ENCODE measurements at places on chromosomes 6 and 20. TPM values are rescaled to one million over a fixed set of nuclear protein-coding genes. Genes with fewer than 3 reads are reported as not detected.

- DNase-seq: no peak
These were observed 10.1 kb downstream of the RTN4IP1 start for GRCh38 chr6:106619223-106619622.

The PNISR gene
- total RNA-seq: 112 TPM

- DNase-seq: no peak
These were observed 148.0 kb downstream of the DHX35 start for GRCh38 chr20:39109933-39110818.

DNA sequence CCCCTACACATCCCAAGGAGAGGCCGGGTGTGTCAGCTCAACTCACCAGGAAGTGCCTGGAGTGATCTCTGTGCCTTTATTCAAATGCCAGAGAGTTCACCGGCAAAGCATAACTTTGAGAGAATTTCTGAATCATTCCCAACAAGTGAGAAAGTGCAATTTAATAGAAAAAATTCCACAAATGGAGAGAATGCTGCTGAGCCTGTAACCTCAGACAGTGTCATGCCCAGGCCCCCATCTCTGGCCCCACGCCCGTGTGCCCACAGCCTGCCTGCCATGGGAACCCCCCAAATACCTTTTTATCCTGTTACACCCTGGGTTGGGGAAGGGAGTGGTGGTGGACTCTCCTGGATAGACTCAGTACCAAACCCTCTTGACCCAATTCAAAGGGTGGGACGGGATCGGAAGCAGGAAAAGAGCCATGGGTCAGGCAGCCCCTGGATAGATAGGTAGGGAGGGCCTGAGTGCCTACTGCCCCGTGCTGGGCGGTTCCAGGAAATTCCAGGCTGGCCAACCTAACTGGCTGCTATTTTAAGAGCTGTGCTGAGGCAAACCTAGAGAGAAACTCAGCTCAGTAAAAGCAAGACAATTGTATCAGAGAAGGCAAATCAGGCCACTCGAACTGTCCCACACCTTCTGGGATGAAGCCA is 179.0 kb upstream of the FOXA2 start:
- no peak for DNase-seq

DNA sequence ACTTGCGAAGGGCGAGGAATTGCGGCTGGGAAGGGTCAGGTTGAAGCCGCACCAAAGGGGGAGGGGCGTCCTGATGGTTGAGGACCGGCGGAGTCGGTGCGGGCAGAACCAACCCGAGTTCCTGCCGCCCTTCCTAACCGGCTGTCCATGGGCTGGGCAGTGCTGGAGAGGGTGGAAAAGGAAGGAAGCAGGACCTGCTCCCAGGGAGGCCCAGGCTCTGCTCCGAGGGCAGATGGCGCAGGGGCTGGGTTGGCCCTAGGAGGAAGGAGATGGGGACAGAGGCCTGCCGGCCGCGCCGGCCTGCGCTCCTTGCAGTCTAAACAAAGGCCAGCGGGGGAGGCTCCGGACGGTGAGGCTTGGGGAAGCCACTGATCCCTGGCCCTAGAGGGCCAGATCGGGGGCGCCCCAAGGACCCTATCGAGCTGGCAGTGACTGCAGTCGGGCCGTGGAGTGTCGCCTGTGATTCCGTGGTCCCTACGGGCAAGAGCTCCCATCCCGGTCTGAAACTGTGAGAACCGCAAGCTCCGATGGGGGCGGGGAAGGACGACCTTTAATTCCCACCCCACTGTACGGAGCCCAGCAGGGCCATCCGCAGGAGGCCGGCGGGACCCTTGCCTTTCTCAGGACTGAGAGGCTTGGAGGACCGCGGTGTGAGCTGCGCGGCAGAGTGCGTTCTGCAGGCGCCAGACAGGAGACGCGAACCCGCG is 39.4 kb downstream of the YTHDF1 start:
- DNase-seq: no peak

The CCN5 gene
- not detected for total RNA-seq

The C6orf47 gene
- total RNA-seq: 18.1 TPM

The VSX1 gene
- not detected for total RNA-seq

The FAM209B gene
- total RNA-seq: 1.2 TPM

The IPCEF1 gene
- total RNA-seq: 4.2 TPM

GRCh38 chr6:40457261-40457660 is 129.9 kb downstream of the LRFN2 start:
- no peak for DNase-seq

GRCh38 chr6:99289701-99290100 is 59.8 kb downstream of the FAXC start:
- DNase-seq: no peak

The MYMX gene
- total RNA-seq: not detected

GRCh38 chr6:156883497-156884252 is 106.5 kb downstream of the ARID1B start:
- DNase-seq: no peak

GRCh38 chr6:43865932-43866645 is 96.1 kb downstream of the VEGFA start:
- DNase-seq: no peak

- no peak for DNase-seq
These were observed 246.6 kb downstream of the GRIK2 start for GRCh38 chr6:101640131-101640530.

DNA sequence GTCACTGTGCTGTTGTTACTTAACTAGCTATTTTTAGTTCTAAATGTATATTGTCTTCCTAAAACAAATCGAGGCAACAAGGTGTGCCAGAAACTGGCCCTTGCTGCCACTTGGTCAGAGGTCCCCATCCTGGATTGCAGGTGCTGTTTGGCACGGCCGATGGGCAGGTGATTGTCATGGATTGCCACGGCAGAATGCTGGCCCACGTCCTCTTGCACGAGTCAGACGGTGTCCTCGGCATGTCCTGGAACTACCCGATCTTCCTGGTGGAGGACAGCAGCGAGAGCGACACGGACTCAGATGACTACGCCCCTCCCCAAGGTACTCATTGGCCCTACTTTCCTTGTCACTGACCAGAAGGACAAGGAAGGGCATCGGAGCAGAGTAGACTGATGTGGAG is 111.0 kb upstream of the TMEM181 start:
- no peak for DNase-seq

DNA sequence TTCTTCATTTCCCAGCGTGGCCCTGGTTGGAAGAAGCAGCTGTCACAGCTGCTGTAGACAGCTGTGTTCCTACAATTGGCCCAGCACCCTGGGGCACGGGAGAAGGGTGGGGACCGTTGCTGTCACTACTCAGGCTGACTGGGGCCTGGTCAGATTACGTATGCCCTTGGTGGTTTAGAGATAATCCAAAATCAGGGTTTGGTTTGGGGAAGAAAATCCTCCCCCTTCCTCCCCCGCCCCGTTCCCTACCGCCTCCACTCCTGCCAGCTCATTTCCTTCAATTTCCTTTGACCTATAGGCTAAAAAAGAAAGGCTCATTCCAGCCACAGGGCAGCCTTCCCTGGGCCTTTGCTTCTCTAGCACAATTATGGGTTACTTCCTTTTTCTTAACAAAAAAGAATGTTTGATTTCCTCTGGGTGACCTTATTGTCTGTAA is 292.7 kb downstream of the ESR1 start:
- DNase-seq: no peak

The IL17A gene
- total RNA-seq: not detected
